CD4-positive, alpha-beta T cell treated with Interleukin-15 for 1 hour (primary cell): ENCODE measurements at places on chromosomes 5 and 9.

- DNase-seq: no peak
Measured at GRCh38 chr9:121620325-121620673, 31.1 kb upstream of the DAB2IP start.

- DNase-seq: no peak
Measured at GRCh38 chr5:178557416-178557815, 32.8 kb downstream of the COL23A1 start.

- no peak for DNase-seq
Measured at GRCh38 chr5:31866166-31866565, 227.2 kb downstream of the PDZD2 start.

- no peak for DNase-seq
Measured at GRCh38 chr9:107810461-107810961, 320.9 kb upstream of the KLF4 start.

- no peak for DNase-seq
Measured at GRCh38 chr9:133670466-133670865, 34.3 kb downstream of the DBH start.

GRCh38 chr5:60960591-60960990 is 15.6 kb downstream of the NDUFAF2 start:
- DNase-seq: no peak

DNA sequence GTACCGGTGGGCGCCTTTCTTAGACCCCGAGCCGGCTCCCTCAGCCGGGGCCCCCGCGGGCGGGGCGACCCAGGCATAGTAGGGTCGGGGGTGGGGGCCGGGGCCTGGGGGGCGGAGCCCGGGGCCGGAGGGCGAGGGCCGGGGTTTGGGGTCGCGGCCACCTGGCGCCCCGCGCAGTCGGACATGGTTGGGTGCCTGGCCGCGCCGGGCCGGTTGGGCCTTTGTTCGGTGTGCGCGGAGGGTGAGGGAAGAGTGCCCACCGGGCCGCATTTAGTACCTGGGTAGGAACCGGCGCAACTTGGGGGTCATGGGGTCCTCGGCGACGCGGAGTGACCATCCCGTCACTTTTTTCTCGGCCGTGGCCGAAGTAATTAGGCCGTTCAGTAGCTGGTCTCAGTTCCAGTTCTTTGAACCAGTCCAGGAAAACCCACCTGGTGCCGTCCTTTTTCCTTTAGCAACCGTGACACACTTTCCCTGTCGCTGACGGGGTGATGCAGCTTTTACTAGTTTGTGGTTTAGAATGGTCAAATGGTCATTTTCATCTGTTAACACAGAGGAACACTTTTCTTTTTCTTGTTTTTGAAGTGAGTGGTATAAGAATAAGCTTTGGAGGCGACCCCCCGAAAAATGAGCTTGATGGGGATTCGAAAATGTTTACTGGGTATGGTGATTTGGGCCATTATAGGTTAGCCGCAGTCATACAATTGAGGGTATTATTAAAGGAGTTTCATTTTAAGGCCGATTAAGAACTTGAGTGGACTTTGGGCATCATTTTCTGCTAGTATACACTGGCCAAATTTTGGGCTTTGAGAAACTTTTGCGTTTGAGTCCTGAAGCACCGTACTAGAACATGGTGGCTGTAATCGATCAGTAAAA is 589 bp downstream of the CKS2 start:
- DNase-seq: no peak

- DNase-seq: no peak
Measured at GRCh38 chr5:83015676-83016075, 61.5 kb downstream of the TMEM167A start.

GRCh38 chr9:122403381-122404000 is 32.7 kb downstream of the PTGS1 start:
- DNase-seq: no peak
